ENCODE measurements at places on chromosomes 3 and 15. TPM values are rescaled to one million over a fixed set of nuclear protein-coding genes. Genes with fewer than 3 reads are reported as not detected.

Gene CFAP100
- 0.93 TPM for total RNA-seq

Gene DOCK3
- 0.88 TPM for total RNA-seq

Gene SKOR1
- 0.29 TPM for total RNA-seq

Gene TEX9
- total RNA-seq = 22.9 TPM

Gene GOLGA6L7
- total RNA-seq = not detected

Data from metanephros (tissue), 2 donors.